ENCODE measurements at places on chromosomes 7 and 10. TPM values are rescaled to one million over a fixed set of nuclear protein-coding genes. Genes with fewer than 3 reads are reported as not detected.

- no peak for DNase-seq
These were observed 22.0 kb downstream of the CYTH3 start for GRCh38 chr7:6250364-6250833.

- no peak for DNase-seq
These were observed 205.2 kb upstream of the SVIL start for GRCh38 chr10:29839826-29840515.

Gene TPK1
- 8.0 TPM for total RNA-seq

DNA sequence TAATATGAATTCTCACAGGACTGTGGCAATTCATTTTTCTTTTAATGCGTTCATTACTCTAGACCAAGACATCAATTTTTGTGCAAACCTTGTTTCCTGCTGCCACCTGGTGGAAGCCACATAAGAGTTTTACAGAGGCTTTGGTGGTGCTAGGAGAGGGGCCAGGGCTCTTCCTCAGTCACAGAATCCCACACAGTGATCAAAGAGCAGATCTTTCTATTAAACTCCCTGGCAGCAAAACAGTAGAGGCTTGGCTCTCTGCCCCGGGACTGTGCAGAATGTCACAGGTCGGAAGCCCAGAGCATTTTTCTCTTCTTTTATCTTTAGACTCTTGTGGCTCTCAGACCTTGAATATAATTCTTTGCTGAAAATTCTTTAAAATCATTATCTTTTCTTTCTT, 506.4 kb upstream of the C7orf33 start:
- peak; percentile 43 for DNase-seq

DNA sequence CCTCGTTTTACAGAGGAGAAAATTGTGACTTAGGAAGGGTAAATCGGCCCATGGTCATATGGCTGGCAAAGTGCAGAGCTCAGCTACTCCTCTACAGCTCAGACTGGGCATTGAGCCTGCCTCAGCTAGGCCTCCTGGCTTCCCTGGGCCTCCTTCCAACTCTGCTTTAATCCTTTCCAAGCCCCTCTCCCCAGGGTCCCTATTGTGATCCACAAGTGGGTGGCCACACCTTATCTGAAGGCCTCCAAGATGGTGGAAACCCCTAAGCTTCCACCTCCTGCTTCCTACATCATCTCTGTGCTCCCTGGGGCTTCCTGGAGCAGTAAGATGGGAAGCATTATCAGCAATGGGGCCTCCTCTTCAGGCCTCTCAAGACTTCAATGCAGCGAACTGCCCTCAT, 3.0 kb upstream of the LGI1 start:
- no peak for DNase-seq

DNA sequence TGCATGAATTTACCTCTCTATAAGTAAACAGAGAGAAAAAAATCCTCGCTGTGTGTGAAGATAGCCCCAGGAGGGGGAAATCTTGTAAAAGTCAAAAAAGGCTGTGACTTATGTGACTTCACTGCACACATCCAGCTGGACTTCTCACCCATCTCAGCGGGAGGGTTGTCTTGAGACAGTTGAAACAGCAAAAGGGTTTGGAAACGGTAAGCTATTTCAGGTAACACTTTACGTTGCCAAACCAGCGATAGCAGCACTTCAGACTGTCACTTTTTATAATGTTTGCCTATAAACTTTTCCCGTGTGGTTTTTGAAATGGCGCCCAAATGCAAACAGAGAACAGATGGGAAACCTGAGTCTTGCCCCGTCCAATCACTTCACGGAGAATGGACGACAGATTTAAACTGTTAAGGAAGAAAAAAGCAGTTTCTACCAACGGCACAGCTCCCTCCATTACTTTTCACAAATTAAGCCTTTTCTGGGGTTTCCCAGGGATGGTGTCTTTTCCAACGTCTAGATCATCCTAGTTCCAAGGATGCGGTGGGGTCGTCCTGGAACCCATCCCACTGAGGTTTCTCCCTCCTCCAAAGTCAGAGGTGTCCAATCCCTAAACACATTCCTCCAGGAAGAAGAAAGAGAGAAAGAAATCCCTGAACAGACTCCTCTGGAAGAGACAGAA, 25.2 kb downstream of the FGFR2 start:
- no peak for DNase-seq

Gene EPDR1
- total RNA-seq = 21.2 TPM

DNA sequence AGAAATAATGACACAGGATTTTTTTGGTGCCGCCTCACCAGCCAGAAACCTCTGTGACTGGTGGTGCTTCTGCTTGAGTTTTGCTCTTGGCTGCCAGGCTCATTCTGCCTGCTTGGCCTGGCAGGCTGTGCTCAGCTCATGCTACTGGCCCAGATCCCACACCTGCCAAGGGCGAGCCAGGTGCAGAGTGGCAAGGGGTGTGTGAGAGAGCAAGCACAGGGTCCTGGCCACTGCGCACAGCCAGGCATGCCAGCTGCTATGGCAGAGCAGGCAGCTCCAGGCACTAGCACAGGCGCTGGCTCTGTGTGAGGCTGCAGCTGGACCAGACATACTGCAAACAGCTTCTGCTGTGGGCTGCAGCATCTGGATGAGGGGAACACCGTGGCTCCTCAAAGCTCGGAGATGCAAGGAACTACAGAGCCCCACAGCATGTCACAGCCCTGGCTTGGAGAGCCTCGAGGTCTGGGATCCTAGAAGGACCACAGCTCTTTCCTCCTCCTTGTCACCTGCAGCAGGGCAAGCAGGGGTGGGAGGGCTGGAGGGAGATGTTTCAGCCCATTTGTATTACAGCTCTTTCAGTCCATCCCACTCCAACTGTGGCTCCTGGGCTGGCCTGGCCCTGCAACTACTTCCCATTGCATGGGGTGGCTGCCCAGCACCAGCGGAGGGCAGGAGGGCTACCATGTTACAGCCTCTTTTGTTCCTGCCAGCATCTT, 313.4 kb upstream of the SEMA3C start:
- DNase-seq = no peak

DNA sequence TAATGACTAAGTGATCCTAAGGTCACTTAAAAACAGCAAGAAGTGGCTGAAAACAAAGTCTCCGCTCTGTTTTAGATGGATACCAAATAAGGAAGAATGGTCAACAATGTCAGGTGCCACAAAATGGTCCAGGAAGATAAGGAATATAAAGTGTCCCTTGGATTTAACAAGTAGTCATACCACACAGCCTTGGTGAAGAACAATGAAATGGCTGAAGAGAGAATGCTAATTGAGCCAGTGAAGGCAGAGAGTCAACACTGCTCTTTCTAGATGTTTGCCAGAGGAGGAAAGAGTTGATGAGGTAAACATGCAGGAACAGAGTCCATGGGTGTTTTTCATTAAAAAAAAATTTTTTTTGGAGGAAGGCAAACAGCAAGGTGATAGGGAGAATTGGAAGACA, 2.1 kb upstream of the CASD1 start:
- DNase-seq = no peak

Gene SYT15B
- 0.54 TPM for total RNA-seq

DNA sequence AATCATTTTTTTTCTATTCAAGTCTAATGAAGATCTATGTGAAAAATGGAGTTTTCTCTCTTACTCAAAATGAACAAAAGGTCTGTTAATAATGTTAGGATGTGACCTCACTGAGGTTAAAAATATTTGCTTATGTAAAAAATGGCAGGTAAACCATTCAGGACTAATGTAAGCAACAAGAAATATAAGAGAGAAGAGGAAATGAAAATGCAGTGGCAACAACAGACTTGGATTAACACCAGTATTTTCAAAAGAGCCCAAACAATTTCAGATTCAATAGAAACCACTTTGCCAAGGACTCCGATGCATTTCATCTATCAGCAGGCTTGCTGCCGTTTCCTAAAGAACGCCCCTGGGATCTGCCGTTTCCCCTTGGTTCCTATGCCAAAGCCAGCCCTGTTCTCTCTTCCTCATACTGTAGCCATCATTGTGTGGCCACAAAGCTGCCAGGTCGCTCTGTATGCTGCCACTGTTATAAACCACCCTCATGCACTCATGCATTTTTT, 66.4 kb downstream of the MTURN start:
- no peak for DNase-seq

GRCh38 chr10:133438711-133439273, 14.4 kb upstream of the SPRN start:
- DNase-seq = no peak

Gene FASTK
- 26.5 TPM for total RNA-seq

GRCh38 chr10:94080108-94080507, 86.4 kb downstream of the PLCE1 start:
- no peak for DNase-seq

DNA sequence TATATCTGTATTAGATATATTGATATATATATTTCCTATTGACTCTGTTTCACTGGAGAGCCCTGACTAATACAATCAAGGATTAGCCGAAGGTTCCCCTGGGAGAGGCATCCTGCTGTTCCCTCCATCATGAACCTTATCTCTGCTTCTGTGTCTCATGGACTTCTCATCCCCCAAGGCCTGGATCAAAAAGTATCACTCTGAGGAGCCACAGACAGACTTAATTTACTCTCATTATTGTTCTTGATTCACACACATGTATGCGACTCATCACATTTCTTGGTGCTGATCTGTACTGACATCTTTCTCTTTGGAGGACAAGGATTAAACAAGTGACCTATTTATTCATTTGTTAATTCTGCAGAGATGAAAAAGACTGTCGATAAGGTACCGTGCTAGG, 550.2 kb downstream of the KCNMA1 start:
- no peak for DNase-seq

- DNase-seq = no peak
These were observed 5.7 kb downstream of the ZSWIM8 start for GRCh38 chr10:73790886-73791625.

- DNase-seq = no peak
These were observed 12.1 kb upstream of the PDGFA start for GRCh38 chr7:531777-532176.

GRCh38 chr10:60429084-60429849, 39.6 kb upstream of the ANK3 start:
- peak; percentile 62 for DNase-seq

Gene JCAD
- 19.0 TPM for total RNA-seq

GRCh38 chr7:19701471-19701870, 7.4 kb downstream of the POLR1F start:
- DNase-seq = no peak

- peak; percentile 4 for DNase-seq
These were observed 20.9 kb downstream of the CD36 start for GRCh38 chr7:80659120-80660055.

Gene CTBP2
- 57.7 TPM for total RNA-seq

DNA sequence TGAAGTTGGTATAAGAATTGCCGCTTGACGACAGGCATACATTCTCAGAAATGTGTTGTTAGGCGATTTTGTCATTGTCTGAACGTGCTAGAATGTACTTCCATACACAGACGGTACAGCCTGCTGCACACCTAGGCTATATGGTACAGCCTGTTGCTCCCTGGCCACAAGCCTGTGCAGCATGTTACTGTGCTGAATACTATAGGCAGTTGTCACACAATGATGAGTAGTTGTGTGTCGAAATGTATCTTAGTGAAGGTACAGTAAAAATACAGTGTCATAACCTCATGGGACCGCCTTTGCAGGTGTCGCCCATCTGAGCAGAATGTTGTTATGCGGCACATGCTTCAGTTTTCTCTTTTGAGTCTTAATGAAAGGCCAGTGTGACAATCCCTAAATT, 66.5 kb downstream of the SHH start:
- DNase-seq = no peak

GRCh38 chr10:85047170-85047834, 718.9 kb downstream of the CCSER2 start:
- DNase-seq = no peak

DNA sequence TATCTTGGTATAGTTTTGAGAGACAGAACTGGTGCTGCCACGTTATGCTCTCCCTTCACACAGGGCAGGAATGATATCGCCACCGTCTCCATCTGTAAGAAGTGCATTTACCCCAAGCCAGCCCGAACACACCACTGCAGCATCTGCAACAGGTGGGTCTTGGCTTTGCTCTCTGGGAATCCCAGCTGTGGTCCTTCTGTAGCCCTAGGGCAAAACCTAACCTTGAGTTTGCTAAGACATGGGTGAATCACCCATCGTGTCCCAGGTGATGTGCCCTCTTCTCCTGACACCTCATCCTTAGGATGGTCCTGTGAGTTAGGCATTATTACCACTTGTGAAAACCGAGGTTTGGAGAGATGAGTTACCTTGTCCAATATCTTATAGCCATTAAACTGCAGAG, 6.4 kb downstream of the ZDHHC16 start:
- no peak for DNase-seq

Gene OR6V1
- not detected for total RNA-seq

DNA sequence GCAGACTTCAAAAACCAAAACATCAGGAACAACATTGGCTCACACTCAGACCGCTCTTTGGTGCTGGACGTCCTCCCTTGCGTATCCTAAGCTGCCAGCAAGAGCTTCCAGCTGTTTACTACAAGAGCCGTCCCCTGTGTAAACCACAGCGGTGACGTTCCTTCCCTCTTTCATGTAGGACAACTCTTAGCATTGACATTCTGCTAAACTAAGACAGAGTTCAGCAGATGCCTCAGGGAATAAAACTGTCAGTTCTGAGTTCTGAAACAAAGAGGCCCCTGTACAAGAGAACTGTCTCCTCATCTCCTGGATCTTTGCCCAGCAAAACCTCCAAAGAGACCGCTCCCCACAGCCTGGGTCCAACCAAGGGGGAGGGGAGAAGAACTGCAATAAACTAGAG, 57.8 kb upstream of the OPALIN start:
- no peak for DNase-seq

GRCh38 chr10:11863353-11864109, 40.4 kb downstream of the PROSER2 start:
- DNase-seq = no peak

DNA sequence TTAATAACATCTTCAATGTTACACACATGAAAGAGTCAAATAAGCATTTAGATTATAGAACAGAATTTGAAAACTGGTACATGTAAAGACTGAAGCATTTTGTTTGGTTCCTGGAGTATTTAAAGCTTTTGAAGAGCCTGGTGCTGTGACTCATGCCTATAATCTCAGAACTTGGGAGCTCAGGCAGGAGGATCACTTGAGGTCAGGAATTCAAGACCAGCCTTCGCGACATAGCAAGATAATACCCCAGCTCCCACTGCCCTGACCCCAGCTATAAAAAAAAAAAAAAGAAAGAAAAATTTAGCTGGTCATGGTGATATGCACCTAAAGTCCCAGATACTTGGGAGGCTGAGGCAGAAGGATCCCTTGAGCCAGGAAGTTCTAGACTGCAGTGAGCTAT, 87.8 kb downstream of the HDAC9 start:
- no peak for DNase-seq

Gene EMX2
- 0.09 TPM for total RNA-seq

GRCh38 chr7:1512781-1513656, 8.8 kb upstream of the INTS1 start:
- peak; percentile 41 for DNase-seq

DNA sequence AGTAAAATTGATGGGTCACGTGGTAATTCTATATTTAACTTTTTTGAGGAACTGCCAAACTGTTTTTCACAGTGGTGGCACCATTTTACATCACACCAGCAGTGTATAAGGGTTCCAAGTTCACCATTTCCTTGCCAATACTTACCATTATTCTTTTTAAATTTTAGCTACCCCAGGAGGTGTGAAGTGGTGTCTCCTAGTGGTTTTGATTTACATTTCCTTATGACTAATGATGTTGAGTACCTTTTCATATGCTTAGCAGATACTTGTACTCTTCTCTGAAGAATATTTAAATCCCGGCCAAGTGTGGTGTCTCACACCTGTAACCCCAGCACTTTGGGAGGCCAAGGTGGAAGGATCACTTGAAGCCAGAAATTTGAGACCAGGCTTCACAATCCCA, 28.5 kb downstream of the FHIP2A start:
- DNase-seq = no peak

Gene CYP2C19
- total RNA-seq = 0.36 TPM

Measured in cerebellum (tissue), 4 donors.